ENCODE measurements at places on chromosomes 2 and 18.

- DNase-seq: no peak
These were observed 3.4 kb downstream of the DUSP19 start for GRCh38 chr2:183081911-183082310.

DNA sequence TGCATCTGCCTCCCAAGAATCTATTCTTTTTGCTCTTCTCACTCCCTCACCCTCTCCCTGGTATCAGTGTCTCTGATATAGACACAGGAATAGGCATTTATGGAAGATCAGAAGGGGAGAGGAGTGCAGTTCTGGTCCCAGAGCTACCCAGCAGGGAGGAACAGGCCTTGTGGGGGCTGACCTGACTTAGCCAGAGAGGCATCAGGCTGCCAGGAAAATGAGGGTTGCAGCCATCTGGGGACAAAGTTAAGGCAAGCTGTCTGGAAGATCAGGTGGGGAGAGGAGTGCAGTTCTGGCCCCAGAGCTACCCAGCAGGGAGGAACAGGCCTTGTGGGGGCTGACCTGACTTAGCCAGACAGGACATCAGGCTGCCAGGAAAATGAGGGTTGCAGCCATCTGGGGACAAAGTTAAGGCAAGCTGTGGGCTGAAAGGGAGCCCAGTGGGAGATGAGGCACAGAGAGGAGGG is 69.9 kb upstream of the HK2 start:
- no peak for DNase-seq

DNA sequence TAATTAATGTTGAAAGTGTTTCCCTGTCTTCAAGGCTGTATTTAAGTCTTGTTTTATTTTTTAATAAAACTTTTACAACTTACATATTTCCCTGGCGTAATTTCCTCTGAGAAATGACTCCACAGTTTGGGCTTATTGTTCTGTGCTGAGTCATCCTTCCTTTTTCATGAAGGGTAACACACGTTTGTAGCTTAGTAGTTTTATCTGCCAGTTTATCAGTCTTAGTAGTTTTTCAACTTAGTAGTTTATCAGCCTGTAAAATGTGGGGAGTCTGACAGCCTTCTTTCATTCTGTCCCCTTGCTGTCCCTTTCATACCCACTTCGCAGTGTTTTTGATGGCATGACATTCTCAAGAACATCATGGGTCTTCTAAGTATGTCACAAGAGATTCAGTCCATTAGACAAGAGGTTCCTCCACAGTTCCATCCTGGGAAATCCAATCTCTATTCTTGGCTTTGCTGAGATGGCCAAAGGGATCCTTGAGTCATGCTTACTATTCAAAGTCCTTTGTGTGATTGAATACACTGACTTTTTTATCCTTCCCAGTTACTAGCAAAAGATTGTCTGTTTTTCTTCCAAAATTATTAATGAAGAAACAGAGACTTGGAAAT is 60.0 kb upstream of the SGPP2 start:
- DNase-seq: no peak

- DNase-seq: no peak
These were observed 19.2 kb downstream of the ITGA6 start for GRCh38 chr2:172446474-172447063.

- no peak for DNase-seq
These were observed 16.4 kb upstream of the ARMC9 start for GRCh38 chr2:231181860-231182512.

GRCh38 chr2:172995323-172996244 is 80.1 kb upstream of the MAP3K20 start:
- DNase-seq: no peak

GRCh38 chr2:41111836-41112627 is 660.1 kb upstream of the SLC8A1 start:
- DNase-seq: no peak

GRCh38 chr2:25417715-25418369 is 76.1 kb upstream of the DNMT3A start:
- no peak for DNase-seq

GRCh38 chr2:221097568-221097915 is 474.6 kb downstream of the EPHA4 start:
- DNase-seq: no peak

All from stimulated activated CD8-positive, alpha-beta memory T cell treated with anti-CD3 and anti-CD28 coated beads, Interleukin-2, amount 100 ng/mL, for 1 hour (primary cell).